ENCODE measurements at places on chromosomes 13 and 19.

DNA sequence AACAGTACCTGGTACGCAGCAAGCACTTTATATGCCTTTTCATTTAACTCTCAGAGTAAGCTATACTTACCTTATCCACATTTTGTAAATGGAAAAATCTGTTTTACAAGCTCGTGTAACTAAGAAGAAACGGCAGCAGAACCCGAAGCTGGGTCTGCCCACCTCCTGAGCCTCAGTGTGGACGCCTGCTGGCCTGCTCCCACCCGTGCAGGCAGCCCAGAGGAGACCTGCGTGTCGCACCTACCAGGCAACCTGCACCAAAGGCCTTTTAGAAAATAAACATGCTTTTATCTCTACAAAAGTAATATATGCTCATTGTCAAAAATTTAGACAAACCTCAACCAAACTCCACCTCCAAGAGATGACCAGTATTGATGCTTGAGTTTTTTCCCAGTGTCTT, 62.7 kb downstream of the CRYL1 start:
- DNase-seq = no peak

GRCh38 chr19:30349131-30349730, 23.0 kb upstream of the ZNF536 start:
- DNase-seq = no peak

DNA sequence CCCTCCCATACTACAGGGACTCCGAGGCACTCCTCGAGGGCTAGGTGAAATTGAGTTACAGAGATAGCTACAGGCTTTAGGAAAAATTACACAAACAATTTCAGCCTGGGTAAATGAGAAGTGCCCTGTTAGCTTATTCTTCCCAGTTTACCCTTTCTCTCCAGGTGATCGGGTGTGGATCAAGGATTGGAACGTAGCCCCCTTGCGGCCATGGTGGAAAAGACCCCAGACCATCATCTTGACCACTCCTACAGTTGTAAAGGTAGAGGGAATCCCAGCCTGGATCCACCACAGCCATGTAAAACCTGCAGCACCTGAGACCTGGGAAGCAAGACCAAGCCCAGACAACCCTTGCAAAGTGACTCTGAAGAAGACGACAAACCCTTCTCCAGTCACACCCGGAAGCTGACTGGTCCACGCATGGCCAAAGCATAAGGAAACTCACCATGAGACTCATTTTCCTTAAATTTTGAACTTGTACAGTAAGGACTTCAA, 600.6 kb downstream of the UQCRFS1 start:
- DNase-seq = no peak

- no peak for DNase-seq
Measured at GRCh38 chr13:66996503-66996902, 233.6 kb downstream of the PCDH9 start.

DNA sequence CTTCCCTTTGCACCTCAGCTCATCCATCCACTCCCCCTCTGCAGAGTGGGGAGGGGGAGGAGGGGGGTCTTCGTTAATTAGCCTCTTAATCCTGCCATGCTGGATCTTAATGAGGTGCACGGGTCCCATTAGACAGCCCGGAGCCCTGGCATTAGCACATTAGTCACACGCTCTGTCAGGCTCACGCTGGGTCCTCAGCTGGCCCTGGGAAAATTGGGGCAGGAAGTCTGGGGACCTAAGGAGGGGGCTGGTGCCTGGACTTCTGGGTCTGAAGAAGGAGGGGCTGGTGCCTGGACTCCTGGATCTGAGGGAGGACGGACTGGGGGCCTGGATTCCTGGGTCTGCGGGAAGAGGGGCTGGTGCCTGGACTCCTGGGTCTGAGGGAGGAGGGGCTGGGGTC, 444 bp upstream of the NCCRP1 start:
- DNase-seq = no peak

GRCh38 chr13:39766464-39767158, 111.1 kb downstream of the COG6 start:
- no peak for DNase-seq

DNA sequence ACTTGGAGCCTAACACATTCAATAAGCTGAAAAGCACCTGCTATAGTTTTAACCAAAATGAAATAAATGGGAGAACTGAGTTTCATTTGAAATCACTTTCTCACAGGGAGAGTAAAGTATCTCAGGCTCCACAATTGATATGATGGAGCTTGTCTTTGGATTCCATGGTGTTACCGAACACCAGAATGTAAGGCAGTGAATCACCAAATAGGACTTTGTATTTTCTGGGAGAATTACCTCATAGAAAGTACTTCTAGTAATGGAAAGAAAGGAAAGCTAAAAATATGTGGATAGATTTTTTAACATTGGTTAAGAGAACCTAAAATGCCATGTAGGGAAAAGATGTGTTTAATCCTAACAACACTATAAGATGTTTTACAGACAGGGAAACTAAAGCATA, 123.6 kb downstream of the NALCN start:
- no peak for DNase-seq

DNA sequence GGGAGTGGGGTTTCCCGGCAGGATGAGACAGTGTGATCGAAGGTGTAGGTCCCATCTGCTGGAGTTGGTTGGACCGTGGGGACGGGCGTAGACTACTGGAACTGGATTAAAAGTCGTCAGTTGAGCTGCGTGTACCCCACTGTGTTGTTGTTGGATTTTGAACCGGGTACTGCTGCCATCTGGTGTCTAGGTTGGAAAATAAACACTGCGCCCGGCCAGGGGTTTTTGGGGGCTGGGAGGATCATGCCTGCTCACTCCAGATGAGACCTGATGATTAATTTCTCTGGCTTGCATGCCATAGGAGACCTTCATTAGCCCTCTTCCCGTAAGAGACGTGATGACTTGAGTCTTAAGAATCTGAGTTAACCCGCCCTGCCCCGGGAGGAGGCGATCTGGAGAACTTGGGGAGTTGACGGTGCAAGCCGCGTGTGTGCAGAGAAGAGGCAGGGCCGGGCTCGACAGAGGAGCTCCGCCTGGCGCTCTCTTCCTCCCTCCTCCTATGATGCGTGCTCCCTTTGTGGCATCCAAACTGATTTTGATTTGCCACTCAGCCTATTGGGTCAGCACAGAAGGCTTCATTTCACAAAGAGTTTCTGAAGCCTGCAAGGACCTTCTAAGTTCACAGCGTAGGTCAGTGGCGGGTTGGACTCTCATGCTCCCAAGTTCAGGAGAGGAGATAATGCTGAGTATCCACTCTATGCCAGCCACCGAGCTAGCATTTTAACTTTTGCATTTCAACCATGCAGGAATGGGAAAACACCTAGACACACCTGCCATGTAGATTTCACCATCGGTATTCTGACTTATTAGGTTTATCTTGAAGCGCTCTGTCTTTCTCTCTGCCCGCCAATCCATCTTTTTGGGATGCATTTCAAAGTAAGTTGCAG, 2.7 kb downstream of the UHRF1 start:
- no peak for DNase-seq

DNA sequence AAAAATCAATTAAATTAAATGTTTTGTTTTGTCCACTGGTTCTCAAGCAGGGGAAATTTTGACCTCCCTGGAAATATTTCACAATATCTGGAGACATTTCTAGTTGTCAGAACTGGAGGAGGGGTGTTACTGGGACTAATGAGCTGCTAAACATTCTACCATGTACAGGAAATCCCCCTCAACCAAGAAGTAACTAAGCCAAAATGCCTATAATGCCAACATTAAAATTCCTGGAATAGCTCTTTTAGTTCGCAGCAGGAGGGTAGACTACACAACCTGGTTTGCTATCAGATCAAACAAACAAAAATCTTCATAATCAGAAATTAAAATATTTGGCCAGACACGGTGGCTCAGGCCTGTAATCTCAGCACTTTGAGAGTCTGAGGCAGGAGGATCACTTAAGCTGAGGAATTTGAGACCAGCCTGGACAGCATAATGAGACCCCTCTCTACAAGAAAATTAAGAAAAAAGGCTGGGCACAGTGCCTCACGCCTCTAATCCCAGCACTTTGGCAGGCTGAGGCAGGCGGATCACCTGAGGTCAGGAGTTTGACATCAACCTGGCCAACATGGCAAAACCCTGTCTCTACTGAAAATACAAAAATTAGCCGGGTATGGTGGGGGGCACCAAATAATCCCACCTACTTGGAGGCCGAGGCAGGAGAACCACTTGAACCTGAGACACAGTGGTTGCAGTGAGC, 13.7 kb upstream of the SMARCA4 start:
- no peak for DNase-seq

DNA sequence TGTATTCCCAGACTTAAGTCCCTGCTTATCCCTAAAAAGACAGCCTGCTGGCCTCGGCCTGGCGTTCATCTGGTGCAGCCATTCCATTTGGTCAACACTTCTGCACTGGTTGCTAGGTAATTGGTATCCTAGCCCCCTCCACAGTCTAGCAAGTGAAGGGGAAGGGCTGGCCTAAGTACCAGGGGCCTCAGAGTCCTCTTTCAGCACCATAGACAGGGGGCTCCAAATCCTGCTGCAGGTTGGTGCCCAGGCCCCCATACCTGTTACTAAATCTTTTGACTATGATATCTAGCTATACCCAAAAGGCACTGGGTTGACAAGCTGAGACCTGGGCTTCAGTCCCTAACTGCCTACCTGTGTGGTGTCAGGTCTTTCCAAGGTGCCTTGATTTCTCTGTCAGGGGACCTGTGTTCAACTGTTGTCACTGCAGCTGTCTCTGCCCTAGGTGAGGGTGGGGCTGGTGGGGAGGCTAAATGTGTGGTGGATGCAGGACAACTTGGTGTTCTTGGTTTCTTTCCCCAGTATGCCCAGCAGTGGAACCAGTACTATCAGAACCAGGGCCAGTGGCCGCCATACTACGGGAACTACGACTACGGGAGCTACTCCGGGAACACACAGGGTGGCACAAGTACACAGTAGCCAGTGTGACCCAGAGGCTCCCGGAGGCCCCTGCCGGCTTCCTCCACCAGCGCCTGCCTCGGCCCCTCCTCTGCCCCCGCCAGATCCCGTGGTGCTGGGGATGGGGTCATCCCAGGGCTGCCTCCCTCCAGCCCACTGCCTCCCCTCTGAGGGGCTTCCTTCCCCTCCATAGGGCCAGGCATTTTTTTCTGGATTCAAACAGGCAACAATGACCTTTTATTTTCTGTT, 3.8 kb upstream of the CCDC97 start:
- no peak for DNase-seq

DNA sequence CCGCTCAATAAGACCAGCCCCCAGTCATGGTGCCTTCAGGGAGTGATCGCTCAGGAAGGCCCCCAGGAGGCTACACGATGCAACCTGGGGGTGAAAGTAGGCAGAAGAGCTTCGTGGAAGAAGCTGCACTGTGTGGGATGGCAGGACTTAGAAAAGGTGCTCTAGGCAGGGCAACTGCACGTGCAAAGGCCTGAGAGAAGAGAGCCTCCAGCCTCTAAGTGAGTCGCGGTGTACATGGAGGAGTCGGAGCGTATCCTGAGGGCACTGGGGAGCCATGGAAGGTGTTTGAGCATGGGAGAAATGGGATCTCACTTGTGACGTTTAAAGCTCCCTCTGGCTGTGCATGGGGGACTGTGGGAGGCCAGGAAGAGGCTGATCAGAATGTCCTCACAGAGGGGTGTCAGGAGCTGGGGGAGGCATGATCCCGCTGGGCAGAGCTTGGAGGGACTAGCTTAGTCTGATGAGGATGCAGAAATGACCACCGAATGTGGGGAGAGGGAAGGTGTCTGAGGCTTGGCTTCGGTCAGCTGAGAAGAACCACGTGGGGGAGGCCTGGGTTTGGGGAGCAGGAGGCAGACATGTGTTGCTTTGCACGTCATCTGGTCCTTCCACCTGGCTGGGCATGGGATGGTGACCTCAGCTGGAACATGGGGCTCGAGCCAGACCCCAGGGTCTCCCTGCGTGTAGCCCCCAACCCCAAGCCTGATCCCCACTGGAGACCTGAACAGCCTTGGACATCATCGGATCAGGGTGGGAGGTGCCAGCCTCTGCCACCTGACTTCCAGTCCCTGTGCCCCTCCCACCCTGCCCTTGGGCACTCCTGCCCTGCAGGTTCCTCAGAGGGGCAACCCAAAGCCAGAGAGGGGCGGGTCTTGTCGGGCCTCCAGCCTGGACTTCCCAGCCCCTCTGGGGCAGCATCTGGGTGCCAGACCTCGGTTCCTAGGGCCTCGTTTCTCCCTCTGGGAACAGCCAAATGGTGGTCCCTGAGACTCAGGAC, 1.1 kb downstream of the APC2 start:
- DNase-seq = no peak

GRCh38 chr13:62643007-62643483, 1227.4 kb upstream of the PCDH20 start:
- no peak for DNase-seq

DNA sequence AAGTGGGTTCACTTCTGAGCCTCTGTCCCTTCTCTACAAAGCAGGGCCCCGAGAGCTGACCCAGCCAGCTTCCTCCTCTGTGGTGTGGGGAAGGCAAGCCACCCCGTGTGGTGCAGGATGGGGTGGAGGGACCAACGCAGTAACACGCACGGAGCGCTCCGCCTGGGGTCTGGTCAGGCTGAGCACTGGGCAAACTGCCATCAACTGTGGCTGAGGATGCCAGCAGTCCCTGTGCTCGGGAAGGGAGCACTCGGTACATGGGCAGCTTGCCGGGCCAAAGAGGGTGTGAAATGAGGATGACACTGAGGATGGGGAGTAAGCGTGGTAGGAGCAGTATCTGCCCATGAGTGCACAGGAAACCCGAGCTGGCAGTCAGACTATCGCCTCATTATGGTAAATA, 7.6 kb upstream of the GMIP start:
- DNase-seq = no peak

DNA sequence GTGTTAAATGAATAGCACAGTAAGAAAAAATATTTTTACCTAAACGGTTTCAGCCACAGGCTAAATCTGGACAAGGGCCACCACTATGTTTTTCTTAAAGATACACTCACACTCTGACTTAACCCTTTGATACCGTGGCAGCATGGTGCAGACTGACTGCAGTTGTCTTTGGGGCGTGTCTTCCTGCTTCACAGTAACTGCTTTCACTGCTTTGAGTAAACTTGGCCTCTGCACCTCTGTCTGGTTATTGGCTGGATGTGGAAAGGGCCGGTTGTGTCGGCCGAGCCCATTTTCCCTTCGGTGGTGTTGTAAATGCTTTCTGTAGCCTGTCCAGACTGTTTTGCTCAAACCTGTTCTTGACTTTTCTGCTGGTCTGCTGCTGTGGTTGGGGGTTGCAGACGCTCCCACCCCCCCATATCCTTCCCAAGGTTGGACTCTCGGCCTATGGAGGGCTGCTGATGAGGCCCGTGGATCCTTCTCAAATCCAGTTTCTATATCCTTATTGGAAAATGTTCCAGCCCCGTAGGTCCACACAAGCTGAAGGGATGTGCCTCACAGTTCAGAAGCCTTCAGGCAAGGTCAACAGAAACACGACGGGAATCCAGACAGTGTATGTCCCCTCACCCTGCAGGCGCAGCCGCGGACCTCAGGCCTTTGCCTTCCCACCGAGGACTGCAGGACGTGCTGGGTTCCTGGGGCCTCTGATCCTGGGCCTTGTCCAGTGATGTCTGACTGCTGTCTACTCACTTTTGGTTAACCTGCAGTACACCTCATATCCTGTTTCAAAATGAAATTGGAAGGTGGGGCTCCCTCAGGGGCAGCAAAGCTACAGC, 90.2 kb upstream of the RNF113B start:
- DNase-seq = peak; percentile 32

All from GM12891 (cell line).